ENCODE measurements at places on chromosomes 2 and 18.

GRCh38 chr2:179596018-179596417 lies 265.4 kb downstream of the ZNF385B start:
- peak; percentile 52 for DNase-seq

DNA sequence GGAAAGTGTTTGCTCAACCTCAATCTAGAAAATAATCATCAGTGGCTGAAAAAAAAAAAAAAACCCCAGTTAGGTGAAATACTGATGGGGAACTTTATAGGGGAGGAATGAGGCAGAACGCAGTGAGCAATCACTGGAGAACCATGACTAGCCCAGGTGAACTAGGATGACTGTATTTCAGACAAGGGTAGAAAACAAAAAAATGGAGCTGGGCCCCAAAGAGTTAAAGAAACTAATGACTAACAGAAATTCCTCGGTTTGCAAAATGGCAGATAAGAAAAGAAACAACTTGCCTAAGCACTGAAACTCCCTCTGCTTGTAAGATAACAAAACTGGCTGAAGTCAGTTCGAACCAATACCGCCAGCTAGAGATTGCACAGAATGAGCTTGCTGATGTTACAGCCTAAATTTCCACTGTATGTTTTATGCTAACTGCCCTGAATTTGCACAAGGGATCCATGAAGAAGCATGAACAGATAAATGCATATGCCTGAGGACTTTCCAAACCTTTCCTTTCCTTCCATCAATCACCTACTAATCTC lies 245.9 kb downstream of the METTL4 start:
- DNase-seq = no peak

DNA sequence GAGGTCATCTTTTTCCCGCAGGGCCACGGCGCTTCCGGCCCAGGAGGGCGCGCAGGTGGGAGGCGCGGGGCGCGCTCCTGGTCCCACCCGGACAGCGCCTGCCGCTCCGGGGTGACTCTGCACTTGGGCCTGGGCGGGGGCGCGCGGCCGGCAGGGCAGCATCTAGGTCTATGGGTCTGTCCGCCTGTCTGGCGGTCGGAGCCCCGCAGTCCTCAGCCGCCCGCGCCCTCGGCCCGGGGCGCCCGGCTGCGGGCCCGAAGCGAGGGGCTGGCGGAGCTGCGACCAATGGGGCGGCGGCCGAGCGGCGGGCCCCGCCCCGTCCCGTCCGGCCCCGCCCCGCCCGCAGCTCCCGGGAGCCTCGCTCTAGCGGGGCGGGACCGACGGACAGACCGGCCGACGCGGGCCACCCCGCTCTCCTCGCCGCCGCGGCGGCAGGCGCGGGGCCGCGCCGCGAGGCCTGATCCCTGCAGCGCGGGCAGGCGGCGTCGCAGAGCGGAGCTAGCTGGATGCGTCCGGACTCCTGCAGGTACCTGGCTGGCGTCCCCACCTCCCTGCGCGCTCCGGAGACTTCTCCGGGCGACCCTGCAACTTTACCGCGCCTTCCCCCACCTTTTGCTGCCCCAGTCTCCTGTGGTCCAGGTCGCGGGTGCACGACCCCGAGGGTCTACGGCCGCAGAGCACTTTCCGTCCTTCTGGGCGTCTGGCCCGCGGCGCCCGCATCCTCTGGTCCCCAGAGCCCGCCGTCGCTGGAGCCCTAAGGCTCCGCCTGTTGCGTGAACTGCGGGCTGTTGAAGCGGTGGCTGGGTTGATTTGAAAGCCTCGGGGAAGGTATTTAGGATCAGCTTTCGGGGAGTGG lies at the start of gene KCNS3:
Gene KCNS3, plus strand, starts transcription at position 387 of the 856 bp plus-strand sequence. CDS start 52,342 bp downstream, outside the sequence.
- DNase-seq = peak; percentile 13

- DNase-seq = no peak
Observed at GRCh38 chr2:232113821-232114220, 152.3 kb downstream of the DIS3L2 start.

GRCh38 chr2:119533560-119533959 lies 9.3 kb upstream of the SCTR start:
- DNase-seq = no peak

- no peak for DNase-seq
Observed at GRCh38 chr2:23425885-23426262, 40.9 kb downstream of the KLHL29 start.

DNA sequence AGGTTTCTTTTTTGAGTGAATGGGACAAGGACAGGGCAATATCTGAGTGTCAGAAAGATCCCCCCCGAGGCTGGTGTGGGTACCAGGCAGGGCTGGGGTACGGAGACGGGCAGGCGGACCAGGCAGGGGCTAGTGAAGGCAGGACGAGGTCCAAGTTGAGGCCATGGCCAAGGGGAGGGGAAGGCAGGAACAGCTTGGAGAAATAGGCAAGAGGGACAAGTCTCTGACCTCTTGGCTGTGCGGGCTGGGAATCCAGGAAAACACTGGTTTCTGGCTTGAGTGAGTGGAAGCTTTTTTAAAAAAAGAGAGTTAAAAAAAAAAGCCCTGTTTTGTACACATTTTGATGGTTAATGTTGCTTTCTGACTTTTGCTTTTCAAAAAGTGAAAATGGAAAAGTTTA lies 30.3 kb downstream of the ASAP2 start:
- DNase-seq = no peak

DNA sequence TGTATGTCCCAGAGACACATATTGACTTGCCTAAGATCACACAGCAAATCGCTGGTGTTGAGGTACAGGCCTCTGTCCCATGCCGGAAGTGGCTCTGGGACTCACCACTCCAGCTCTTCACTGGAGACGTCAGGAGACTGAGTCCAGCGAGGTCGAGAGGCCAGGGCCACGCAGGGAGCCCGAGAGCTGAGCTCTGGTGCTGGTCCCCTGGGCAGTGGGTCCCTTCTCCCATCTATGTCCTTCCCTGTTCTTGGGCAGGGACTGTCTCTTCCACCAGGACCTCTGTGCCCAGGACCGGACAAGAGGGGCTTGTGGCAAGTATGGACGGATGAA lies 62.4 kb upstream of the TWIST2 start:
- no peak for DNase-seq

DNA sequence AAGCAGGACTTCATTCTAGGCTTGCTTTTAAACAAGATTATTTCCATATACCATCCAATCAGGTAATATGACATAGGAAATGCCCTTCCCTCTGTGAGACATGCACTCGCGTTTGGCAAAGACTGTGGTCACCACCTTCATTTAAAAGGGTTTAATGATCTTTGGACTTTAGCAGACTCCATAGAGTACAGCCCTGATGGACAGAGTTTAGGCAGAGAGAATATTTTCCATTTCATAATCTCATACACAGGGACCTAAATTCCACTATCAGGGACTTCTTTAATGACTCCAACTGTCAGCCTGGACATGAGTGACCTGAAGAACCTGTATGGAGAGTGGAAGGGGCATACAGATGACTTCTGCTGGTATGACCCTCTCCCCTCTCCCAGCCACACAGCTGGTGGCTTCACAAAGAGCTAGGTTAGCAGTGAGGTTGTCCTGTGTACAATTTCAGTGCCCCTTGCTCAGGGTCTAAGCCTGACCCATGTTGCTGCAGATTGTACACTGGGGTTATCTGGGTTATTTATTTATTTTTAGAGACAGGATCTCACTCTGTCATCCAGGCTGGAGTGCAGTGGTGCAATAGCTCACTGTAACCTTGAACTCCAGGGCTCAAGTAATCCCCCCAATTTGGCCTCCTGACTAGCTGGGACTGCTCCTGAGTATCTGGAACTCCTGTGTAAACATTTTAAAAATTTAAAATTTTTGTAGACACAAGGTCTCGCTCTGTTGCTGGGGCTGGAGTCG lies 59.2 kb downstream of the PTPRM start:
- DNase-seq = no peak

DNA sequence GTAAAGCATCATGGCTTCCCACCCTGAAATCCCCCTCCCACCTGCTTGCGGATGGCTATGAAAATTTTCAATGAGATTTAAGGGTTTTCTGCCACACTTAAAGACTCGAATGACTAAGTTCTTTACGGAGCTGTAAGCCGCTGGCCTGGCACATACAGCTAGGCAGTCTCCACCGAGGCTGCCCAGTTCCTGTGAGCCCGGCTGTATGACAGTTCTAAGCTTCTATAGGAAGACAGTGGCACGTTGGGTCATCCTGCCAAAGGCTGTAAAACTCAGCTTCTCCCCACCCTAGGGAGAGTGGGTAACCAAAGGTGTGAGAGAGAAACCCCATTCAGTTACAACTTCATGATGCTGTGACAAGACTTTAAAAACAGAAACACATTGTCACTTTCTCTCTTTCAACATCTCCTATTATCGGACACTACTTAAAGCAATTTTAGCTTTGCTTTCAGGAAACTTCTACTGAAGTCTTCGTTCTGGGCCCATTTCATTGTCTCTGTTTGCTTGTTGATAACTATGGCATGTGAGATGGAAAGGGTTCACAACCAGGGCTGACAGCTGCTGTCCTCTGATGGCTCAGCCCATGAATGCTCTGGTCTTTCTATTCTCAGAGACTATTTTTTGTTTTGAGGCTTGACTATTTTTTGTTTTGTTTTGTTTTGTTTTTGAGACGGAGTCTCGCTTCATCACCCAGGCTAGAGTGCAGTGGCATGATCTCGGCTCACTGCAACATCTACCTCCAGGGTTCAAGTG lies 7.1 kb downstream of the CASP8 start:
- DNase-seq = no peak

DNA sequence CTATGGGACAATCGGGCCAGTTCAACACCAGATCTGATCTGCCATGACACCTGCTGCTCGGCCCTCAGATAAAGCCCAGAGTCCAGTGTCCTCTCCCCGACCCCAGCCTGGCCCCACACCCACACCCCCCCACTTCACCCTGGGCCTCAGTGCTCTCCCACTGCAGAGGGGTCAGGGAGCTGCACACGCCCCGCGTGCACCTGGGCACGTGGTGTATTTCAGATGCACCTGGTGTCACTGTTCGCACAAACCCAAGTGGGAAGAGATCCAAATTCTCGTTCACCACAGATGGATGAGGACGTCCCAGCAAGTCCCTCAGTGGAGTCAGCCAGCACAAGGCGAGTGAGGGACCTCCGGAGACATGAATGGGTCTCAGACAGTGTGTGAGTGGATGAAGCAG lies 161.3 kb downstream of the RTP5 start:
- DNase-seq = no peak

DNA sequence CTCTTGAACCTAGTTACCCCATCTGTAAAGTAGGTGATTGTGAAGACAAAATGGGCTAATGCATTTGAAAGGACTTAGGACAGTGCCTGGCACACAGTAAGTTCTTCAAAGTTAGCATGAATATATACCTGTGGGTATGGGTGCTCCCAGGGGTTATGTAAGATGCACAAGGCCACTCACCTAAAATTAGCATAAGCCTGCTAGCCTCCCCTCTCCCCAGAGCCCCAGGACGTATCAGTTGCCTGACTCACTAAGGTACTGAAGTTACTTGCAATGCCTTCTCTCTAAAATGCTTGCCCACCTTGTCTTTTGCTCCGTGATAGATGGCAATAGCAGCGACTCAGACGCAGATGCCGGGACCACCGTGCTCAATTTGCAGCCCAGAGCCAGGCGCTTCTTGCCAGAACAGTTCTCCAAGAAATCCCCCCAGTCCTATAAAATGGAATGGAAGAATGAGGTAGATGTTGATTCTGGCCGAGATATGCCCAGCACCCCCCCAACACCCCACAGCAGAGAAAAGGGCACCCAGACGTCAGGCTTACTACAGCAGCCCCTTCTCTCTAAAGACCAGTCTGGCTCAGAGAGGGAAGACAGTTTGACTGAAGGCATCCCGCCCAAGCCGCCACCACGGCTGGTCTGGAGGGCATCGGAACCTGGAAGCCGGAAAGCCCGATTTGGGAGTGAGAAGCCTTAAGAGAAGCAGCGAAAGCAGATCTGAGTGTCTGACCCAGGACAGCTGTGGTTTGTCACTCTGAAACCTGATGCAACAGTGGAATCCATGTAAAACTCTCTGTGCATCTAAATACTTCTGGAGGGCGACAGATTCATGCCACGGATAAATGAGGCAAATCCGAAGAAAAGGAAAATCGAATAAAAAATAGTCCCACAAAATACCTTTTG lies 53.8 kb upstream of the TMEM182 start:
- no peak for DNase-seq

GRCh38 chr2:85012855-85013254 lies 41.9 kb downstream of the KCMF1 start:
- no peak for DNase-seq

DNA sequence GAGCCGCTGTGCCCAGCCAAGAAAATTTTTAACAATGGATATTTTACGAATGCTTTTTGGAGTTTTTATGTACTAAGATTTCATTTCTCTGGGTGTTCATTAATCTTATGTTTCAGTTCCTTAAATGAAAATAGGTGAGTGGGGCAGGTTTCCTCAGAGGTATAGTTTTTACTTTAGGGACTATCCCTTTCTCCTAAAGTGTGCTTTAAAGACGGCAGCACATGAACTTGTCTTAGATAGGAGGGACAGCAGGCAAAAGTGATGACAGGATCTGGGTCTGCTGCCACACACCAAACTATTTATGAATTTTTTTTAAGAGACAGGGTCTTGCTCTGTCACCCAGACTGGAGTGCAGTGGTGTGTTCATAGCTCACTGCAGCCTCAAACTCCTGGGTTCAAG lies 8.0 kb upstream of the REL start:
- DNase-seq = no peak

GRCh38 chr2:228432116-228432515 lies 250.6 kb upstream of the SPHKAP start:
- DNase-seq = no peak

DNA sequence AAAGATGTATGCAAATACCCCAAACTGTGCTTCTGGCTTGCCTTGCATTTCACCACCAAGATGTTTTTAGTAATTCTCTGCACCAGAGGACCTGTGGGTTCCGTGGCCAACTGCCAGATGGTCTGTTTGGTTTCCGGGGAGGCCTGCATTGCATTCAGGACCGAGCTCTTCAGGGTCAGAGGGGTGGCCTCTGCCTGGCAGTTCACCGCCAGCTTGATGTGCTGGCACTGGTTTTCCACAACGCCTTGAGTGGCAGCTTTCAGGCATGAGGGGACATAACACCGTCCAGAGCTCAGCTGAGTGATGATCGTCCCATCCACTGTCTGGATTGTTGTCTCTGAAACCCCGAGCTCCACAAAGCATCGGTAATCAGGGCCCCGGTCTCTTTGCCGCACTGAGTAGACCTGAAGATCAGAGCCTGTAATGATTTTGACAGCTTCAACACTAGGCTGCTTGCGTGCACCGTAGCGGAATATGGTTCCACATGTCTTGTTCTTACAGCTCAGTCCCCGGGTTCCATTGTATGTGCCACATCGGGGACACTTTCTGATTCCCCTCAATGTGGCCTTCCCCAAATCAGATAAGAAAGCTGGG lies 9.4 kb downstream of the C2orf42 start:
- no peak for DNase-seq

DNA sequence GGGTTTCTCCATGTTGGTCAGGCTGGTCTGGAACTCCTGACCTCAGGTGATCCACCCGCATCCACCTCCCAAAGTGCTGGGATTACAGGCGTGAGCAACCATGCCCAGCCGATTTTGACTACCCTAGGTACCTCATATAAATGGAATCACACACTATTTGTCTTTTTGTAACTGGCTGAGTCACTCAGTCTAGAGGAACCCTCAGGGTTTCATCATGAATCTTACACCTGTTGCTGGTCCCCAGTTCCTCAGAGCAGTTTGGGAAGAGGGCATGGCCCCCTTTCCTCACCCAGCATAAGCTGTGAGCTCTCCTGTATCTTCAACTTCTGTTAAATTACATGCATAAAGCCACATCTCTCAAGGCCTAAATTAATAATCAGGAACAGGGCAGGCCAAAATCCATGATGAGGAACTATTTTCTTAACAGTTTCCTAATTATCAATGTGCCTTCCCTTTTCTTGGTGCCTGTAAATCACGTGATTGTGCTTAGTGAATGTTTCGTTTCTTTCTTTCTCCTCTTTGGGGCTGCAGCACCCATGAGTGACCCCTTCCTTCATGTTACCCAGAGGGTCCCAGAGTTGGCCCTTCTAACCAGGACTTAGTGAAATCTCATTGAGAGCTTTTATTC lies 20.9 kb downstream of the DYSF start:
- no peak for DNase-seq

- DNase-seq = no peak
Observed at GRCh38 chr2:235278771-235279355, 215.0 kb upstream of the AGAP1 start.
